Posterior cingulate gyrus (tissue), 11 donors: ENCODE measurements at places on chromosomes 5 and 9.
A peak's percentile ranks its signal among the peaks of the same experiment; 100 is the strongest.

- no peak for DNase-seq
Measured at GRCh38 chr5:92687821-92688722, 892.9 kb downstream of the NR2F1-AS1 start.

DNA sequence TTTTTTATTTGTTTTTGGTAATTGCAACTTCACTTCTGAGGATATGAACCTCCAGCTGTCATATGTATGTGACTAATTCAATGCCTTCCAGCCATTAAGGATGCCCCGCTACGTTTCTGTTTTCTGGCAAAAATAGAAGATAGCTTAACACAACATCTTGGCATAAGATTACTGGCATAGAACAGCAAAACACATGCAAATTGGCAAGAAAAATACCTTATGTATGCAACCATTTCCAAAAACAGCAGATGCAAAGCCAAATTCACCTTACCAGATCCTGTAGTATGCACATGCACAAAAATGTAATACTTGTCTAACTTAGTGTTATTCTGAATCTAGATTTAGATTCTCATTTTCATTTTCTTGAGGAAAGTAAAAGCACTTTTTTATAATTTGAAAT is 461.1 kb upstream of the CYLC2 start:
- no peak for DNase-seq

- DNase-seq = peak; percentile 70
Measured at GRCh38 chr9:126514037-126514821, 99.5 kb upstream of the LMX1B start.

- DNase-seq = no peak
Measured at GRCh38 chr9:75418518-75418917, 330.2 kb downstream of the OSTF1 start.

GRCh38 chr5:72523960-72524582 is 16.9 kb upstream of the ZNF366 start:
- DNase-seq = no peak

- no peak for DNase-seq
Measured at GRCh38 chr5:40489421-40489820, 190.3 kb upstream of the PTGER4 start.

GRCh38 chr9:129617167-129617566 is 3.7 kb downstream of the C9orf50 start:
- DNase-seq = no peak

DNA sequence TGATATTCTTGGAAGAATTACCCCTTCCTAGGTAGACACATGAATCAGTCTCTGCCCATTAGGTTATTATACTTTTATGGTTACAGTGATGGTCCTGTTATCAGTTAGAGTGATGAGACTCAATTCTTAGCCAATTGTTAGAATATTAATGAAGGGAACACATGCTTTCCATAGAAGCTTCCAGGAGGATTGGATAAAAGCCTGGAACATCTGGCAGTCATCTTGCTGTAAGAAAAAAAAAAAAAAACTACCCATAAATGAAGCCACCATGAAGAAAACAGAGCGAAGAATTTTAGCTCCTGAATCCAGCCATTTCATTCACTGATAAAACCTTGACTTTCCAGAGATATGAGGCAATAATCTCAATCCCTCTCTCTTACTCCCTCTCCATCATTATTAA is 262.5 kb upstream of the GRIN3A start:
- no peak for DNase-seq

DNA sequence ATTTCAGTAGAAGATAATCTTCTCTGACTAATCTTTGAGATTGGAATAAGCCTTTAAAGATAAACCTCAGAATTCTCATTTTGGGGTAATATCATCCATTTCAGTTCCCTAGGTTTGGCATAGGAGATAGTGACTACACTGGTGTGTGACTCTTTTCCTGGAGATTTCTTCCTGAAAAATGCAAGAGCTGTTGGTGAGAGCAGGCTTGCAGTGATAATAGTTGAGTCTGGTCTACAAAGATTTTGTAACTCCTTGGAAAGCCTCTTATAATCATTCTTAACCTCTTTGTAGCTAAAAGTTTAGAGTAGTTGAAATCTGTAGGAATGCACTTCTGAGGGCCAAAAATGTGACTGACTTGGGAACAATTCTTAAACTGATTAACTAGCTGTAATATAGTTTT is 23.4 kb downstream of the RANBP17 start:
- no peak for DNase-seq

- DNase-seq = no peak
Measured at GRCh38 chr5:151810897-151811296, 39.1 kb downstream of the G3BP1 start.

DNA sequence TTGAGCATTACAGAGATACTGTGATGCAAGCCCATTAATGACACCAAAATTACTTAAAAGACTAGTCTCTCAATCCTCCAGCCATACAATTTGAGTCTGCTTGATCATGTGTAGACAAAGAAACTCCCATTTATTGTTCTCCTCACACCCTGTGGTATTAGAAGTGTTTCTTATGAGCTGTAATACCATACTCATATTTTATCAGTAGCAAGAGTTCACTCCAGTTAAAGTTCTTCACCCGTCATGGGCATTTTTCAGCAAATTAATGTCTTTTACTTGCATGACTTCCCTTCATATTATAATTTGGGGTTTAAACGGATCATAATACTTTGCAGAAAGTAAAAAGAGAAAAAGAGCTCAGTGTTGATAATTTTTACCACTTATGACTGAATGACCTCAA is 242.9 kb downstream of the BNC2 start:
- DNase-seq = no peak
